ENCODE measurements at places on chromosomes 3 and 15.
A peak's percentile ranks its signal among the peaks of the same experiment; 100 is the strongest.

GRCh38 chr3:171057072-171057471, 30.6 kb upstream of the SLC2A2 start:
- DNase-seq, result no peak

GRCh38 chr3:38137615-38138348, 679 bp upstream of the MYD88 start:
- peak; percentile 41 for DNase-seq

DNA sequence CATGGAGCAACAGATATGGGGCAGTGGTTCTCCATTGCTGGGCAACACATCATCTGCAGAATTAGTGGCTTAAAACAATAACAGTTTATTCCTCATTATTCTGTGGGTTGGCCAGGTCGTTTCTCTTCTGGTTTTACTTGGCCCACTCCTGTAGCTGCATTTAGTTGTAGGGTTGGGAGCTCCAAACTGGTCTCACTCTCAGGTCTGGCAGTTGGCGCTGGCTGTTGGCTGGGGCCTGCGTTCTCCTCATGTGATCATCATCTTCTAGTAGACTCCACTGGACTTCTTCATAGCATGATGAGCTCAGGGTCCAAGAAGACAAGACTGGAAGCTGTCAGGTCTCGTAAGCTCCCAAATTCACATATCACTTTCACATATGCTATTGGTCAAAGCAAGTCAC, 91.9 kb downstream of the EPHB1 start:
- no peak for DNase-seq

DNA sequence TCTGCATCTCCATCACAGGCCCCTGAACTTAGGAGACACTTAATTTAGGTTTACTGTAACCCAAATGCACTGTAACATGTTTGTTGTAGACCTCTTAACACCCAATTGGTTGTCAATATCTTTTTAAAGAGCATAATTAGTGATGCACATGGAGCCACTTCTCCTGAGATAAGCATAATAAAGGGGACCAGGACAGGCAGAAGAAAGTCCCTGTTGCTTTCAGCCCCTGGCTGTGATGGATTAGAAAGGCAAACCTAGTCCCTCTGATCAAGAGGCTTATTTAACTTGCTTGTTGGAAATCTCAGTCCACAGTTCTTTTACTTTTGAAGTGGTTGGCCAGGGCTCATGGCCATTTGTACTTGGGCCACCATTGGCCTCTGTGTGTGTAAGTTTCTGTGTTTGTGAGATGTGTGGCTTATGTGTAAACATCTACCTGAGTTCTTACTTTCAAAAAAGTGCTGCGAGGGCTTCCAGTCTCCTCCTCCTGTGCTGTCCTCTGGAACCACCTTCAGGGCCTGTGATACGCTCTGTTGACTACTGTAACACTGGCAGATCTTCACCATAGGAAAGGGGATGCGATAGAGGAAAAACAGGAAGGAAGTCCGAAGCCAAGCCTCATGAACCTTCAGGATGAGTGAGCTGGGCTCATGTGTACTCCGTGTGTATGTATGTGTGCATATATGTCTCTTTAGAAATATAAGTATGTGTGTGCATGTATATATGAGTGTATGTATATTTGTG, 136.2 kb downstream of the EPHB1 start:
- no peak for DNase-seq

- DNase-seq, result no peak
Observed at GRCh38 chr3:17811646-17812045, 69.2 kb upstream of the TBC1D5 start.

DNA sequence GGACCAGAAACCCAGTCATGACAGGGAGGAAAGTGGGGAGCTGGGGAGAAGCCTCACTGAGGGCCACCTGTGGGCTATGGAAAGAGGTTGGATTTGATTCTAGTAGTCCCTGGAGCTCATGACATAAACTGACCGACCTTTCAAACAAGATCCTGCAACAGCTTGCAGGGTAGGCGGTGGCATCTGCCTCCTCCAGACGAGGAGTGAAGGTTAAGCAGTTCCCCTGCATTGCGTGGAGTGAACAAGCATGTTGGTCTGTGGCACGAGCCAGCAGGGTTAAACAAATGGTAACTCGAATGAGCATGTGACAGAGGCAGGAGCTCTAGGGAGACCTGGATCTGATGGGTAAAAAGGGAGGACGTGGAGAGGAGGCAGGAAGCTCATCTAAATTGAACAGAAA, 12.7 kb downstream of the TGM4 start:
- no peak for DNase-seq

DNA sequence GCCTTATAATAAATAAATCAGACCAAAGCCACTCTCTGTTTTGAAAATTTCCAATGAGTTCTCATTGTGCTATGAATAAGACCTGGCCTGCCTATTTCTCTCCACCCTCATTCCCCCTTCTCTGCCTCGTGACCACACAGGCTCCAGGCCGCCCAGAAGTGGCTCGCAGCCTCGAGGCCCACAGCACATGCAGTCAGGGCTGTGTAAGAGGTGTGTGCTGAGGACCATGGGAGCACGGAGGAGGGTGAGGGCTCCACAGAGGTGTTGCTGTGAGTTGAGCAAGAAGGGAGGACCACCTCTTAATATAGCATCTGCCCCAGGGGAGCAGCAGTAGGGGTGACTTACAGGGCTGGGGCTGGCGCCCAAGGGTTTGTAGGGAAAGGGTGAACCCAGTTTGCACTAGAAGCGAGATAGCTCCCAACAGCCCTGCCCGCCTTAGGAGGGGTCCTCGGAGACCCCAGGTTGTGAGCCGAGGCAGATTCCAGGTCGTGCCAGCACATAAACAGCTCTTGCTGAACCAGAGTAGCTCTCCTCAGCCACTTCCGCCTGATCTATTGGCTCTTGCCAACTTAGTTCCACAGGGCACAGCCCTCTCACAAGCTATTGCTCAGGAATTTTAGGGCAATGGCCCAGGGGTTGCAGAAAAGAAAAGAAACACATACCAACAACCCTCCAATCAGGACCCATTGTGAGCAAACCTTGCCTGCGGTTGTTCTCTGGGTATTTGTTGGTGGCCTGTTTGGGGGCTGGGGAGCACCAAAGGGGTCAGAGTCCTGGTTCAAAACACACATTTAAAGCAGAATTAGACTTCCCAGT, 117.7 kb downstream of the MYLK start:
- no peak for DNase-seq

DNA sequence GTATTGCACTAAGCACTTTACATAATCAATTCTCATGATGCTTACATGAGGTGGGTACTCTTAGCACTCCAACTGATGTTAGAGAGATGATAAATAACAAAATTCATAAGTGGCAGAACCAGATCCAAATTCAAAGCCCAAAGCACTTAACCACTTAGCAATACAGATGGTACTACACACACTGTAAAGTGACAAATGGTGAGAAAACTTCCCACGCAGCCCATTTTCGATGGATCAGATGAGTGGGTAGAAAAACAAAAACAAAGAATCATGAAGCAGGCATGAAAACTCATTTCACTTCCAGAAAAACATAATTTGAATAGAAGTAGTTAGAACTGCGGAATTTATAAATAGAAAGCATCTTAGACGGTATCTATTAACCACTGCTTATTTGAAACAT, 66.2 kb downstream of the FRMD4B start:
- no peak for DNase-seq

- DNase-seq, result no peak
Observed at GRCh38 chr3:13513051-13513912, 33.2 kb downstream of the HDAC11 start.

- no peak for DNase-seq
Observed at GRCh38 chr3:73401059-73401458, 223.7 kb downstream of the PDZRN3 start.

DNA sequence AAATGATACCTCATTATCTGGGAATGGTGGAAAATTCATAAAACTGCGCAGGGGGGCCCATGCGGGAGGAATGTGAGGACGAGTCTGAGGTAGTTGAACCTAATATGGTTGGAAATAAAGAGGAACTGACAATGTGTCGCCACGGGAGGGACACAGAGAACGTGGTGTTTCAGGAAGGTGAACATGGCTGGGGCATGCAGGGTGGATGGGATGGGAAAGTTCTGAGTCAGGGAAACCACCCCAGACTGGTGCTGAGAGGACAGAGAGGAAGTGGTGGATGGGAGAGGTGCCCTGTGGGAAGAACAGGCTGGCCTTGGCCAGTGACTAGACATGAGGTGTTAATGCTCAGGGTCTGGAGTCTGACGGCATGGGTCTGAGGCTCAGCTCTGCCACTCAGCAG, 137.1 kb upstream of the WNT5A start:
- no peak for DNase-seq

DNA sequence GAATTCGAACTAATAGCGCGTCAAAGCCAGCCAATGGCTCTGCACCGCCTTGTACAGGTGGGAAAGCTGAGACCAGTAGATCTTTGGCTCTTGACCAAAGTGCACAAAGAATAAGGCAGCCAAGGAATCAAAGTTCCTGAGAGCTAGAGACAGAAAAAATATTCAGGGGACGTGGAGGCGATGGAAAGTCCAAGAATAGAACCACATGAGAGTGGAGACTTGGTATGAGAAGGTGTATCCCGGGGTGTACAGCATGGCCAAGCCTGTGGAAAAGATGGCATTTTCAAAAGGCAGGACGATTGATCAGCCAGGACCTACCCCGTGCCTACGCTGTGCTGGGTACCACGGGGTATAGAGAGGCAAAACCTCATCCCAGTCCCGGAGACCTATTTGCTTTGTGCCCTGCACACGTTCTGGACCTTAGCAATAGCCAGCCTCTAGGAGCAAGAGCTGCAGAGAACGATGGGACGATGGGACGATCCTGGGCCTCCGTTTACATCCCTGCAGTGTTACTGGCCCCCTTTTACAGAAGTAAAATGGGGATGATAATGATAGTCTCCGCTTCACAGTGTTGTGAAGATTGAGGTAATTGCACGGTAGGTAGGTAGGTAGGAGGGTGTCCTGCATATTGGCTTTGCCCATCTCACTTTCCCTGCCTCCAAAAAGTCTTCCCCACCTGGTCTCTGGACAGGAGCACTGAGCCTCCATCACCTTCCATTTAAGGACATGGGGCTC, 583 bp upstream of the RBSN start:
- peak; percentile 20 for DNase-seq

DNA sequence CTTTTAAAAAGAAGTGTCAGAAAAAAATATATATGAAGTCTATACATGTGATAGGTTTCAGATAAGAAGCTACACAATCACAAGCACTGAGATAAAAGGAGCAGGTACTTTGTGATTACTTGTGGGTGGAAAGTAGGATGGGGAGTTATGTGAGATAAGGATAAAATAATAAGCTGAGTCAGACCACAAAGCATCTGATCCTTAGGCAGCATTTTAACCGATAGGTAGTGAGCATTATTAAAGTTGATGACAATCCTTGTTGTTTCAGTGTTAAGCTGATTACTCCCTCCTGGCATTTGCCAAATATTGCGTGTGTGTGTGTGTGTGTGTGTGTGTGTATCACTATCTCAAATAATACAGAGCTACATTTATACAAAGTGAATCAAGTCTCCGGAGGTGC, 483.1 kb downstream of the NAALADL2 start:
- no peak for DNase-seq

- no peak for DNase-seq
Observed at GRCh38 chr3:136068708-136069107, 103.2 kb downstream of the PPP2R3A start.

DNA sequence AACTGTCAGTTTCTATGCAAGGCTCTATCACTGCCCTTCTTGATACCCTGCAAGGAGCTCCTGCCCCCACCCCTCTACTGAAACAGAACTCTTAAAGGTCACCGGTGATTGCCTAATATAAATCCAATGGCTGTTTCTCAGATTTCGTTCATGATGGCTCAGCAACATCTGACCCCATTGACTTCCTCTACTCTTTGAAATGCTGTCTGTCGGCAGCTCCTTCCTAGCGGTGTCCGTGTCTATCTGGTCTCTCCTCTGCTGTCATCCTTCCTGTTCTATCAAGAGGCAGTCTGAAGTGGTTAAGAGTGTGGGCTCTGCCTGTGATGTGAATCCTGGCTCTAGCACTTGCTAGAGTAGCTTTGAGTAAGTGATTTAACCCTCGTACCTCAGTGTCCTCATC, 5.5 kb downstream of the TMEM266 start:
- no peak for DNase-seq

DNA sequence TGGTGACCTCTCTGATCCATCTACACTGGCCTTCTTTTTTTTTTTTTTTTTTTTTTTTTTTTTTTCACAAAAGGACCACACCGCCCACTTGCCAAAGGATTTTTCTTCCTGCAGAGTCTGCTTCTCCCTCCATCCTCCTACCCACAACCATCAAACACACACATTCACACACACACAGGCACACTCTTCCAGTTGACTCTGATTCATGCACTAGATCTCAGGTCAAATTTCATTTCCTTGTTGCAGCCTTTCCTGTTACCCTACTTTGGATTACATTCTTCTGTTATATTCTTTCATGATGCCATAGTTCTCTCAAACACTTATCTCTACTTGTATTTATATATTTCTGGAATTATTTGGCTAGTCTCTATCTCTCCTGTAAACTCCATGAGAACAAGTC, 133.9 kb downstream of the STAC start:
- DNase-seq, result no peak

GRCh38 chr3:139388821-139389551, 461 bp downstream of the COPB2 start:
- DNase-seq, result peak; percentile 39

GRCh38 chr3:23041918-23042696, 161.0 kb upstream of the UBE2E2 start:
- no peak for DNase-seq

GRCh38 chr3:72549761-72550581, 298.3 kb downstream of the SHQ1 start:
- no peak for DNase-seq

- DNase-seq, result no peak
Observed at GRCh38 chr3:47035645-47036044, 56.2 kb downstream of the NBEAL2 start.

DNA sequence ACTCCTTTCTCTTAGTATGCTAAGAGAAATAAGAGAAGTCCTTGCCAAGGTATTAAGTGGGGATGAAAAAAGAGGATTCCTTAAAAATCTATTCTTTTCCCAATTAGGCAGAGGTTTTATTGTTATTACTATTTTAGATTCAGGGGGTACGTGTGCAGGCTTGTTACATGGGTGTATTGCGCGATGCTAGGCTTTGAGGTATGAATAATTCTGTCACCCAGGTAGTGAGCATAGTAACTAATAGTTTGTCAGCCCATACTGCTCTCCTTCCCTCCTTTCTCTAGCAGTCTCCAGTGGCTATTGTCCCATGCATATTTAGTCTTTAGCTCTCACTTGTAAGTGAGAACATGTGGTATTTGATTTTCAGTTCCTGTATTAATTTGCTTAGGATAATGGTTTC, 83.9 kb downstream of the LEKR1 start:
- no peak for DNase-seq

- peak; percentile 37 for DNase-seq
Observed at GRCh38 chr15:74543583-74543982, 2.6 kb downstream of the ARID3B start.

DNA sequence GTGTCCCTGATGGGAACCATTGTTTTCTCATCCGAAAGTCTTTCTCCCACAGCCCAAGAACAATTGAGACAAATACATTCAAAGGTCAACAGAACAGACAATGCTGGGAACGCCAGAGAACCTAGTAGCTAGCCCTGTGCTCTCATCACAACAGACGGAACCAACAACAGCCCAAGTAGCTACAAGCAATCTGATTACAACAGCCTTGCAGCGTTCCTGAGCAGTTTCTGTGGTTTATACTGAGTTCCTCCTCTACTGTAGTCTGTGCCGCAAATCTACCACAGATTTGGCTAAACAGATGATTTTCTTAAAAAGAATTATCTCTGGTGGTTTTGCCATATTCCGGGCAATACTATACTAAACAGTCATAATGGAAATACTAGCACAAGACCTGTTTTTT, 435.6 kb downstream of the MECOM start:
- DNase-seq, result no peak

Measured in OCI-LY7 (cell line).